ENCODE measurements at places on chromosomes 2 and 18.
A peak's percentile ranks its signal among the peaks of the same experiment; 100 is the strongest.

DNA sequence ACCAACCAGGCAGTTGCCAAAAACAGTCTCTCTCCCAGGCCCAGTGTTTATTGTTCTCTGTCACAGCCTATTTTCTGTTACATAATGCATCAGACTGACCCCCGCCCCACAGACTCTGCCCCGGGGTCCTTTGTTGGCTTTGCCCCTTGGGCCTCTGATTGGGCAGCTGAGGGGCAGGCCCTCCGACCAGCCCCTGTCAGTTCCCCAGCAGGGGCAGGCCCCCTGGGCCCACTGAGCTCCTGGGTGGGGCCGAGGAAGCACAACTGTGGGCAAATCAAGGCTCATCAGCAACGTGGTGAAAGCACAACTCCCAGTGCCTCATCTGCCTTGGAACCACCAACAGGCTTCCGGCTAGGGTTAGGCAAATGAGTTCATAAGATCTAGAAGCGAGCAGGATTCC is 160.1 kb upstream of the MYCN start:
- DNase-seq = no peak

DNA sequence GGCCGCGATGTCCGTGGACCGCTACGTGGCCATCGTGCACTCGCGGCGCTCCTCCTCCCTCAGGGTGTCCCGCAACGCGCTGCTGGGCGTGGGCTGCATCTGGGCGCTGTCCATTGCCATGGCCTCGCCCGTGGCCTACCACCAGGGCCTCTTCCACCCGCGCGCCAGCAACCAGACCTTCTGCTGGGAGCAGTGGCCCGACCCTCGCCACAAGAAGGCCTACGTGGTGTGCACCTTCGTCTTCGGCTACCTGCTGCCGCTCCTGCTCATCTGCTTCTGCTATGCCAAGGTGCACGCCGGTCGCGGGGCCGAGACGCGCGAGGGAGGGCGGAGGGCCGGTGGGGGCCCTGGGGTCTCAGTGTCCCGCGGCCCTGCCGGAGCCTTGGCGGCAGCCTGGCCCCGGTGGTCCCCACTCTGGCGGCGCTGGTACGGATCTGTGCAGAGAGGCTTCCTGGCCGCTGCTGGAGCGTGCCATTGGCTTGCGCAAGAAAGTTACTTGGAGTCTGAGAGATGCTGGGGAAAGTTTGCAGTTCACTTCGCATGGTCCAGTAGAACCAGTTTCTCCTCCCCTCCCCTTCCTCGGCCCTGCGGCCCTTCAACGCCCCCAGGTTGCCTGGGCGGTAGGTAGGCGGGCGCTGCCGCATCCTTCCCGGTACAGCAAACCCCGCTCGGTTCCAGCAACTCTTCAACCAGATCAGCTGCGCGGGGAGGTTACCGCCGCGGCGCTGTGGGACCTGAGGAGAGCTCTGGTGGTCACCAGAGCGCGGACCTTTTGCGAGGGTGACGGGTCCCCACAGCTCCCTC is 1.5 kb downstream of the GALR1 start:
- DNase-seq = no peak

DNA sequence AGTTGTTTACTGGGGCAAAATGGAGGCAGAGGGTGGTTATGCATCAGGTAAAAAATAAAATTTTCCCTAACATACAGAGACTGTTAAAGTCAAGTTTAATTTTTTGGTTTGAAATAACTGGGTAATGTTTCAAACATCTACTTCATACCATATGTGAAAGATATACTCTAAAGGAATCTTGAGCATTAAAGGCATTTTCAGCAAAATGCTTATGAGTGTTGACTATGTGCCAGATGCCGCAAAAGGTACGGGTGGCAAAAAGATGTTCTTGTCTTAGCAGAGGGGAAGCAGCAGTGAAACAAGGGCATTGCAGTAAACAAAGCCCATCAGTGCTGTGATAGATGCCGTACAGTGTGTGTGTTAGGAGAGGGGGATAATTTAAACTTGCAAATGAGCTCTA is 263.1 kb upstream of the ID2 start:
- DNase-seq = no peak

GRCh38 chr2:180776921-180777320 is 203.5 kb upstream of the UBE2E3 start:
- DNase-seq = no peak

- DNase-seq = no peak
Observed at GRCh38 chr18:62938006-62938405, 222.7 kb downstream of the PHLPP1 start.

GRCh38 chr18:79604205-79604912 is 75.2 kb upstream of the CTDP1 start:
- DNase-seq = peak; percentile 32

DNA sequence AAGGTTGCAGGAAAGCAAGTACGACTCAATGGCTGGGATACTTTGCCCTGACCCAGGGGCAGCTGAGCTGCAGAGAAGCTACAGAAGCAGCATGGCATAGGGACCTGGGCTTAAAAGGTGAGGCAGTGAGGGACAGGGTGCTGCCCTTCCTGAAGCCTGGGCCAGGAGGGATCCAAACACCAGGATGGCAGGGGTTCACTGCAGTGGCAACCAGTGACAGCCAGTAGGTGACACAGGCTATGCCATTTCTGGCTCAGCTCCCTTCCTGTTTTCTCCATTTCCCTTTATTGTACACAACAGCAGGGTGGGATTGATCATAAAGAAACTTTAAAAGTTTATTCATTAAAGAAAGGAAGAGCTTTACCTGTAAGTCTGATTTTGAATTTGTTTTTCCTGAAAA is 48.8 kb downstream of the CABYR start:
- DNase-seq = no peak

Measured in right forelimb (tissue), 1 donor.